ENCODE measurements at places on chromosomes 1 and 21.

GRCh38 chr1:165994107-165994506 is 166.7 kb downstream of the UCK2 start:
- no peak for DNase-seq

- no peak for DNase-seq
Measured at GRCh38 chr1:246160905-246161304, 346.2 kb downstream of the SMYD3 start.

DNA sequence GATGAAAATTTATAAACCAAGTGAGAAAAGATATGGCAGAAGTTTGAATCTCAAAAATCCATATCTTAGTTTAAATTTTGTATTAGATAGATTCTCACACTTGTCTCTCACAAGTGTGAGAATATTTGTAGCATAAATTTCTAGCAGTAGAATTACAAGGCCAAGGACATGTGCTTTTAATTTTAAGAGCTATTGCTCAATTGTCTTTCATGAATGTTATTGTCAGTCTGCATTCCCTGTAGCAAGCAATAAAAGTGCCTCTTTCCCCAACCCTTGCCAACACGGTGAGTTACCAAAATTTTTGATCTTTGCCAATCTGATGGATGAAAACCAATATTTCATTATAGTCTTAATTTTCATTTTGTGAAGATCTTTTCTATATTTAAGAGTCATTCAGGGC is 64.0 kb downstream of the CTH start:
- no peak for DNase-seq

DNA sequence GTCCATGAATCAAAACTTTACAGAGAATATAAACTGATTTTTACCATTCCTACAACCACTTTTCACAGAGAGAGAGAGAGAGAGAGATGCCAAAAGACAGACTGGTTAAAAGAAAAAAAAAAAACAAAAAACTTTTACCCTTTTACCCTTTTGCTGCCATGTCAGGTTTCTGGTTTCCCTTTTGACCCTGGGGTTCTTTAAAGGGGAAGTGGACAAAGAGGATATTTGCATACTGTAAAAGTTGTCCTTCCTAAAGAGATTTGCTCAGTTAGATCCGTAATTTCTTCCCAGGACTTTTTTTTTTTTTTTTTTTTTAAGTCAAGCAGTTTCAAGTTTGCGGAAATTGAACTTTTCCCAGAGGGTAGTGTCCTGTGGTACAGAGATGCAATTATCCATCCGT is 287.8 kb upstream of the RGS18 start:
- no peak for DNase-seq

- DNase-seq, result no peak
Measured at GRCh38 chr1:76219366-76219818, 144.8 kb downstream of the ST6GALNAC3 start.

DNA sequence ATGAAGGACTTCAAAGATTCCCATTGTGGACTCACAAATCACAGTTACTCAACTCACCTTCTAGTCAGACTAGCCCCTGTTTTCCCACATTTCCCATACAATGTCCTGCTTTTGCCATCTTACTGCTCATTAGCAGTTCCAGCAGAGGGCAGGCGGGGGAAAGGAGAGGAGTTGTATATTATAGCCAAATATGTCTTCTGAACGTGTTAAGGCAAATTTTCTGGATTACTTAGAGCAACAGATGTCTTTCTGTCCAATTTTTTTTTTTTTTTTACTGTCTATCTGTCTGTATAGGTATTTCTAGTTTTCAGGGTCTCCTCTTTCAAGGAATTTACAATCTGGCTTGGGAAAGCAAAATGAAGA is 29.9 kb upstream of the DDAH1 start:
- no peak for DNase-seq

DNA sequence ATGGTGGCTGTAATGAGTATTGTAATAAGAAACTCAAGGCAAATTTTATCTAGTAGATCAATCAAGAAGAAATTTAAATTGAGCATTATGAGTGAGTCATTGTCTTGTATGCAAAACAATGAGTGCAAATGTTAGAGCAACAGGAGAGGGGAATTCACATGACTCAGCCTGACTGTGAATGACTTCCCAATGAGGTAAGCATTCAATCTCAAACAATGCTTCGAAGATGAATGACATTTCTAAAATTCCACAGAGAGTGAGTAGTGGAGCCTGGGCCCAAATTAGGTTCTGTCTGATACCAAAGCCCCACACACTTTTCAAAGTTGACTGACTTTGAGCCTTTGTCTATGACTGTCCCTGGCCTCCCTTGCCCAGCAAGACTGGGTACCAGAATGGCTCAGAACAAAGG is 738.0 kb downstream of the PTPRU start:
- no peak for DNase-seq

DNA sequence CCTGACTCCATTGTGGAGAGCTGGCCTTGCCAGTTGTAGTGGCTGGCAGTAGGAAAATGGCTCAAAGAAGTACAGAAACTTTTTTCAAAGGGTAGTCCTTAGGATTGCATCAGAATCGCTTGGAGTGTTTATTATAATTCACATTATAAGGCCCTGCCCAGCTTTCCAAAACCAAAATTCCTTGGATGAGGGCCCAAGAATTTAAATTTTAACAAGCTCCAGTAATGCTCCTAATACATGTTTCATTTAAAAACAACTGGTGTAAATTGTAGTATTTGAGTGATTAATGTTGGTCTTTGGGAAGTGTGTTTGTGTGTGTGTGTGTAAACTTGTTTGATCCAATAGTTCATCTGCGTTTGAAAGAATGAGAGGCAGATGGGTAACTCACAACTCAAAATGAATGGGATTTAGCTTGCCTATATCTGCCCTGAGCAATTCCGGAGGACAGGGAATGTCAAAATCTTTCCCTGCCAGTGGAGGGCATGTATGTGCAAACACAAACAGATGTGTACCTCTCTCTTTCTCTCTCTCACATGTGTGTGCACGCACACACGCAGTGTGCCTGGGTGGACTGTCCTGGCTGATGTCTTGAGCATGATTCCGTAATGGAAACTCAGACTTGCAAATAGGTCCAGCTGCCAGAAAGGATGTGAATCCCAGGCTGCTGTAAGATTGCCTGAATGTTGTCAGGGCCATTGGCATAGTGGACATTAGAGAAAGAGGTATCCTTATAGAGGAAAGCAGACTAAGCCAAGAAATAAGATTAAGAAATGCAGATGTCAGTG is 293.1 kb downstream of the LMX1A start:
- no peak for DNase-seq

DNA sequence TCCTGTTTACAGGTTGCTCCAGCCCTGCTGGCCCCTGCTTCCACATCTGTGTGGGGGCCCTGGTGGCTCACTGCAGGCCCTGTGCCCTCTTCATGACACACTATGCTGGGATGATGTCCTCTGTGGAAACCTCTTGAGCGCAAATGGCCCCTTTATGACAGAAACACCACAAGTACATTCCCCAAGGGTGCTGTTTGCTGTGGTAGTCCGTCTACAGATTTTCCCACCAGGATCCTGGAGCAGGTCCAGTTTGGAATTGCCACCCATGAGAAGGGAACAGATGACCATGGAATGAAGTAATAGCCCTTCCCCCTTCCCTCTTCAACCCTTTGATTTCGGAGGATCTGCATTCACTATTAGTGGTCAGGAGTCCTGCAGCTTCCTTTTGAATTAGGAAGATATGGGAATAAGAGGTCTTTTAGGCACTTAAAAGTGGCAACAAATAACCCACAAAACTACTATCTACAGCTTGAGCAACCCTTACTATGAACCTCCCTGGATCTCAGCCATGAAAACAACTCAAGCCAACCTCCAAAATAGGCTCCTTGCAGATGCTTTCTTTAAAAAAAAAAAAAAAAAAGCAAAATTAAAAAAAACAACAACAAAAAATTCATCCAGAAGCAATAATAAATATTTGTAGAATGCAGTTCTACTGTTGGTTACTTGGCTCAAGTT is 121.9 kb upstream of the TSPAN2 start:
- DNase-seq, result no peak

DNA sequence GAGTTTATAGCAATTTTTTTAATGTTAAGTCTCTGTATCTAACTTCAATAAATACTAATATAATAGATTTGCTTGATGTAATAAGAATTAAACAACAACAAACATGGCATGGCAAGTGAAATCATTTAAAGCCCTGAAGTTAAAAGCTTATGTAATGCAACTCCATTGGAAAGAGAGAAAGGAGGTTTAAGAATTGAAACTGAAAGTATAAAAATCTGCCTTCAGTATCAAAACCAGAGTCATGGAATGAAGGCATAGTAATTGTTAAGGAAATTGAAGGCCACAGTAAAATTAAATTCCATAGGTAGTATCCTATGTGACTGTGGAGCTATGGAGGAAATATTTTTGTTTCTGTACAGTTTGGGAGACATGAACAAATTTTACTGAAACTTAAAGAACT is 55.1 kb downstream of the PRDX6 start:
- no peak for DNase-seq

DNA sequence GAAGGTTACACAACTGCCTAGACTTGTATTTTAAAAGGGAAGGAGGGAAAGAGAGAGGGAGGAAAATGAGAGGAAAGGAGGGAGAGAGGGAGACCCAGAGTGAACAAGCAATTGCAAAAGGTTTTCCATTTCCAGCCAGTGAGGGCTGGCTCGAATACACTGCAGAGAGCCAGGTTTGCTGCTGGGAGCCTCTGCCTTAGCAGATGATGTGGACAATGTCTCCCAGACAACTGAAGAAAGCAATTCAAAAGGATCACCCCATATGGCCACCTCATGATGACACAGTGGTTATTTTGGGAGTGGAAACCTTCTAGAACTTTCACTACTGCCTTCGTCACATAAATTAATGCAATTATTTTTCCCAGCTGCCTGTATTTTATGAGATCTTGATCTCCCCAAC is 86.4 kb downstream of the BCAR3 start:
- DNase-seq, result no peak

DNA sequence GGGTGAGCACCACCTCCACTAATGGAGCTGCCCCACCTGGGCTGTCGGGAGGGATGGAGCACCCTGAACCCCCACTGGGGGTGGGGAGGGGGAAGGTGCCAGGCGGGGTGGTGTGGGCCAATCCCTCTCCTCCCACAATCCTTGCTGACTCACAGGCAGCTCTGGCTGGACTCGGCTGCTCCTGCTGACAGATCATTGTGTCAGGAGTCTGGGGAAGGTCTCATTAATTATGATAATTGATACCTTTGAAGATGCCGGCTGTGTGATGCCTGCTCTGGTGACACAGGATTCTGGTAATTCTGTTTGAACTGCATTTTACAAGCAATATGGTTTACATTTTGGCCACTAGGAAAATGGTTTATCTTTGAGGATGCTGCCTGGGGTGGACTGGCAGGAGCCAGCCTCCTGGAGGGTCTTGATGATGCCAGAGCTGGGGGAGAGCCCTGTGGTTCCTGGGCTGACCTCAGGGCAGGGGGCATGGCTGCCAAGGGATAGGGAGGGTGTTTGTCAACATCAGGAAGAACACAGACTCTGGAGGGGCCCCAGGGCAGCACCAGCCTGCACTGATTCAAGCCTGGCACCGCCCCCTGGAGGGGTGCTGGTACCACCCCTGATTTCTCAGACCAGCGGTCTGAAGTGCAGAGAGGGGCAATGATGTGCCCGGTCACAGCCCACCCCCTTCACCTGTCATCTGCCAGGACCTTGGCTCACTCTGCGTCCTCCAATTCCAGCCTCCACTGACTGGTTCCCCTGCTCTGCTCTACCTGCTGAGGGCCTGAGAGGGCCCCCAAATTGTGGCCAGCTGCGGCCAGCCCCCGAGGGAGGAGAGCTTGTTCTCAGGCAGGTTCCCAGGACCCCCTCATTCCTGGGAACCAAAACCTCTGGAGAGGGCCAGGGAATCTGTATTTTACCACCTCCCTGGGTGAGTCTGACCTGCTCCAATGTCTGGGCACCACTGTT is 338.8 kb downstream of the MATN1 start:
- DNase-seq, result no peak

GRCh38 chr1:69967245-69967766 is 238.1 kb downstream of the LRRC40 start:
- no peak for DNase-seq

DNA sequence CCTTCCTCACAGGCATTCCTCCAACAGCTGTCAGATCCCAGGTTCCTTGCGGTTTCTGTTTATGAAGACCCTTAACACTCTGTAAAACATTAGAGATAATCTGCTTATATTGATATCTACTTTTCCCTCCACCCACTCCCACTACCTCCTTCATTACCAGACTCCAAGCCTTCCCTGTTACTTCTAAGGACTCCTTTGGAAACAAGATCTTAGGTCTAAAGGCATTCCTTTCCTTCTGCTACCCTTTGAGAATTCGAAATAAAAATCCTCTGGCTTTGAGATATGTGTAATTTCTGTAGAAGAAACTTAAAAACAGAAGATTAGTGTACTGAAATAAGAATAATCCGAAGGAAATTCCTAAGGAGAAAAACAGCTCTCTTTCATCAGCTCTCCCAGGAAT is 23.7 kb upstream of the LYPLAL1 start:
- no peak for DNase-seq

- DNase-seq, result no peak
Measured at GRCh38 chr1:52268372-52268771, 97.6 kb downstream of the CC2D1B start.

DNA sequence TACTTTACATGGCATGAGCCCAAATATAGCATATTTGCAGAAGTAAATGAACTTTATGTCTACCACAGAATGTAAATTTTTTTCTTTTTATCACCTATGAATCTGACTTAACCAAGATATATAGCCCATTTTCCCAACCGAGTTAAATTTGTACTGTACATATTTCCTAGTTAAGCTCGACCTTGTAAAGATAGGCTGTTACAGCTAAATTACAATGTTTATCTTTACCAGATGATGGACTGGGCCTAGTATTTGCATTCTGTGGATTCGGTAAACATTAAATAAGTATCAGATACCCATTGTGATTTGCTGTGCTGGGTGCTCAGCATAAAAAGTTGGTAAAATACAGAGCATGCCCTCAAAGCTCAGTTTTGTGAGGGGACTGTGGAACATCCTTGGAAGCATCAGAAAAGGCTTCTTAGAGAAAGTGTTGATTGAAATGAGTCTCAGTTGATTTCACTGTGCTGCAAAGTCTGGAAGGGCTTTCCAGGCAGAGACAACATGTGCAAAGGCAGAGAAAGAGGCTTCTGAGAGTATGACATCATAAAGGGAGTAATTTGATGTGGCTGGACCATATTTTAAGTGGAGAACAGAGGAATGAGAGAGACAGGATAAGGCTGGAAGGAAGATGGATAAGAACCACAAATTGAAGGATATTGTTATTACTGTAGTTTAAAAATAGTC is 27.4 kb downstream of the MORC3 start:
- no peak for DNase-seq

DNA sequence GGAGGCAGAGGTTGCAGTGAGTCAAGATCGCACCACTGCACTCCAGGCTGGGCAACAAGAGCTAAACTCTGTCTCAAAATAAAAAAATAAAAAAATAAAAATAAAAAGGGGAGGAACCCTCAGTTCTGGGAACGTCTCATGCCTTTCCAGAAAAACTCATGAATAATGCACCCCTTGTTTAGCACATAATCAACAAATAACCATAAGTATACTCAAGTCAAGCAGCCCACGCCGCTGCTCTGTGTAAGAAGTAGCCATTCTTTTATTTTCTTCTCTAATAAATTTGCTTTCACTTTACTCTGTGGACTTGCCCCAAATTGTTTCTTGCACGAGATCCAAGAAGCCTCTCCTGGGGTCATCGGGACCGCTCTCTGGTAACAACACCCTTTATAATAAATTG is 14.5 kb upstream of the ACTA1 start:
- no peak for DNase-seq
